ENCODE measurements at places on chromosomes 3 and 15.

DNA sequence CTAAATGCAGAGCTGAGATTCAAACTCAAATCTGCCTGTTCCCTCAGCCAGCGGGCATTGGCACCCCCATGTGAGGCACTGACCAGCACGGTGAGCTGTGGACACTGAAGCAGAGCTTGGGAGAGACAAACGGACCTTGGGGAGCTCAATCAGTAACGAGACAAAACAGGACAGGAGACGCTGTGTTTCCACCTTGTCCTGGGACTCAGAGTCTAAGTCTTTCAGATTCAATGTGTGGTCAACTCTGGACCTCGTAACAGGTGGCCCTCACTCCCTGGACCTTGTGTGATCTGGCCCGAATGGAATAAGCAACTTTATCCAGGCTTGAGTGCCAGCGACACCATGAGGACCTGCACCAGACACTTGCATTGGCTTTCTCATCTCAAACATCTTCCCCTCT lies 232.5 kb downstream of the UACA start:
- no peak for DNase-seq

- DNase-seq = peak; percentile 92
These were observed 6.5 kb upstream of the TNK2 start for GRCh38 chr3:195914648-195915473.

DNA sequence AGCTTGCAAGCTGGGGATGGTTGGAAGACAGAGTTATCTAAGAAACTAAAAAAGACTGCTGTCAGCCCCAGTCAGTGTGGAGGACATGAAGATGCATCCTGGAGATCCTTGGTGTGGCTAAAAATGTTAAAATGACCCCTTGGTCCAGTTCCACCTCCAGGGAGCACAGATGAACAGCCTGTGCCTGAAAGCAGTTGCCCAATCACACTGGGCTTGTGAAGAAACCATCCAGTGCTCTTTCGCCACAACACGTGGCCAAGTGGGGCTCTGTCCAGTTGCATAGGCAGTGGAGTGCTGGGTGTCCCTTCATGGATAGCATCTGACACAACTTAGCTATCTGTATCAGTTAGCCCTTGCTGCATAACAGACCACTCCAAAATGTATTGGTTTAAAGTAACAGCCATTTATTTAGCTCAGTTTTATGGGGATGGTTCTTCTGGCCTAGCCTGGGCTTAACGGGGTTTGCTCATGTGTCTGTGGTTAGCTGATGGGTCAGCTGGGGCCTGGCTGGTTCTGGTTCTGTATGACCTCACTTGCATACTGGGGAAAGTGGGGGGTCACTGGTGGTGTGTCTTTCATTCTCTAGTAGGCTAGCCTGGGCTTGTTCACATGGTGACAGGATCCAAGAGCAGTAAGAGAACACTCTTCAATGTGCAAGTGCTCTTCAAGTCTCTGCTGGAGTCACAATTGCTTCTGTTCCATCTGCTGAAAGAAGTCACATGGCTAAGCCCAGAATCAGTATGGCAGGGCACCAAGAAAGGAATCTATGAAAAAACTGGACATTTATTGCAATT lies 226.2 kb downstream of the PDCD6IP start:
- no peak for DNase-seq

DNA sequence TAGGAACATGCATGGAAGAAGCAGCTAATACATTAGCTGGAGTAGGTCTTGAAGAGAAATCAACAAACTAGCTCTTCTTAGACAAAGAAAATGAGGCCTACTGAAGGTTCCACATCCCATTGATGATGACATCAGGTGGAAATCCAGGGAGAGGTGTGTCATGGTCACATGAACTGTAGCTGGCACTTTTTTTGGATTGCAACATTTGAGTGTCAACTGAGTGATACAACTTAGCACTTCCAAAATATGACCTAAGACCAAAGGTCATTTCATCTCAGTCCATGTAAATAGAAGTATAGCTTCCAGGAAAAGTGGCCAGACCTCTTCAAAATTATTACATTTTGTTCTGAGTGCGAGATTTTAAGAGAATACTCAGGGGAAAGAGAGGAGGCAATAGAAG lies 117.2 kb upstream of the MEIS2 start:
- no peak for DNase-seq

- DNase-seq = no peak
These were observed 245.6 kb upstream of the GOLIM4 start for GRCh38 chr3:168341192-168341815.

DNA sequence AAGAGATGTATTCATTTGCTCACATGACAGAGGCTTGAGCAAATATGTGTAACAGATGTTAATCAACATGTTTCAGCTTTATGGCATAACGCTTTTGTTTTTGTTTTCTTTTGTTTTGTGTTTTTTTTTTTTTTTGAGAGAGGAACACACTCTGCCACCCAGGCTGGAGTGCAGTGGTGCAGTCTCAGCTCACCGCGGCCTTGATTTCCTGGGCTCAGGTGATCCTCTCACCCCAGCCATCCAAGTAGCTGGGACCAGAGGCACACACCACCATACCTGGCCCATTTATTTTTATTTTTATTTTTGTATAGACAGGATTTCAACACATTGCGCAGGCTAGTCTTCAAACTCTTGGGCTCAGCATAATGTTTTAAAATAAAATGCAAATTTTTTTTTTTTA lies 1504.4 kb upstream of the CADM2 start:
- DNase-seq = no peak

GRCh38 chr3:71303627-71304200 lies 279.8 kb downstream of the FOXP1 start:
- DNase-seq = no peak

- peak; percentile 27 for DNase-seq
These were observed 32.6 kb downstream of the ALS2CL start for GRCh38 chr3:46660543-46661523.

DNA sequence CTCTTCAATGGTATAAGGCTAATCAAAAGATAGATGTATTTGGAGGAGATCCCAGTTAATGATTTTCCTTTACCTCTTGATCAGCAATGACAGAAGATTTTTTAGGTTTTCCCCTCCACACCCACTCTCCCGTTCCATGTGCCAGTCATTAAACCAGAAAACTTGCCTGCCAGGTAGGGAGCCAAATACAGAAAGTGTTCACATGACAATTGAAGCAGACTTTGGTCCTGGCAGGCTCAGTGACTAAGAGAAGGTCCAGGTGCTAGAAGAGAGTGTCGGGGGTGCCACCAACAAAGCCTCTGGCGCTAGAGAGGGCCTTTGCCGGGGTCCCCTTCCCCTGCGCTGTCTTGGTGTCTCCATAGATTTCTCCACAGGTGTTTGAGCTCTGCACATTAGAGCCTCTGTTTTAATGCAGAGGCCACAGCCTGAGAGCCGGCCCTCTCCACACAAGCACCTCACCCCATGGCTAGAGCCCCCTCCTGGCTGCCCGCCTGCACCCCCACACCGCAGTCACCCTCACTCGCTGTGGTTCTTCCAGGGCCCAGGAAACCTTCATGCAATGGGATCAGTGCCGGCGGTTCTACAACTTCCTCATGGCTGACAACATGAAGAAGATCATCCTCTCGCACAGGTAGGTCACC lies 36.4 kb downstream of the RLBP1 start:
- no peak for DNase-seq

- DNase-seq = no peak
These were observed 54.8 kb downstream of the MSL2 start for GRCh38 chr3:136141291-136141785.

- no peak for DNase-seq
These were observed 1.7 kb downstream of the LRRN1 start for GRCh38 chr3:3800685-3801493.

- DNase-seq = no peak
These were observed 13.2 kb downstream of the LINS1 start for GRCh38 chr15:100588638-100589242.

- no peak for DNase-seq
These were observed 18.4 kb downstream of the CA12 start for GRCh38 chr15:63363292-63363691.

DNA sequence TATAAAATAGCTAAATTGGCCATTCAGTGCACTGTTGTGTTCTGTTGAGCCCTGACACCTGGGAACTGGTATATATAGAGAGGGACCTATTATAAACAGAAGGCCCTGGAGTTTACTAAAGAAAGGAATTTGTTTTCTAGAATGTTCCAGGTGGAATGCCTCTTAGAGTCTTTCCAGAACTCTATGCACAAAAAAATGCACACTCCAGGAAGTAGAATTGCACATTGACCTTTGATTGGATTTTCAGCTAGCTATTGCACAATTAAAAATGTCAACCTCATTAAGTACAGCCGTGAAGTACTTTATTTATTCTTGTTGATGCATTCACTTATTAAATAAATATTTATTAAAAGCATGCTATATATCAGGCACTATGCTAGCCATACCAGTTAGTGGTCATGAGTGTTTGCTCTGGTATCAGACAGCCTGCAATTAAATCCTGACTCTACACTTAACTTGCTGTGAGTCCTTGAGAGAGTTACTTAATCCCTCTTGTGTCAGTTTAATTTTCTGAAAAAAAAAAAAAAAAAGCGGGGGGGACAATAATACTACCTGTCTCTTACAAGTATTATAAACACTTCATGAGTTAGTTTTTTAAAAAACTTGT lies 40.8 kb downstream of the NDUFB4 start:
- no peak for DNase-seq

GRCh38 chr3:15637131-15637951 lies 35.8 kb downstream of the BTD start:
- no peak for DNase-seq

DNA sequence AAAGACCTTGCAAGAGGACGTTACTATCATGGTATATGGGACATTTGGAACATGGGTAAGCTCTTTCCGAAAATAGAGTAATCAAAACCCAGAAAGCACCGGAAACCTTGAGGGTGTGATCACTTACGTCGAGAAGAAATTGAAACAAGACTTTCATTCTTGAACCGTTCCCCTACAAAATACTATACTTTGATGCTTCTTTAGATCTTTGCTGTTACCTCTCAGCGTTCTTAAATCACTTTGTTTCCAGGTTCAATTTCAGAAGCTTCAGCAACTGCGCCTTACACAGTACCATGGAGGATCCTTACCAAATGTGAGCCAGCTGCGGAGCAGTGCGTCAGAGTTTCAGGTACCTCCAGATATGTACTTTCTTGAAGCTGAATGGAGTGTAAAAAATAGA lies 10.1 kb downstream of the CRTC3 start:
- DNase-seq = no peak

- no peak for DNase-seq
These were observed 2.2 kb upstream of the CD276 start for GRCh38 chr15:73681856-73682599.

GRCh38 chr3:139122221-139122581 lies 77.5 kb upstream of the PRR23C start:
- DNase-seq = peak; percentile 5

DNA sequence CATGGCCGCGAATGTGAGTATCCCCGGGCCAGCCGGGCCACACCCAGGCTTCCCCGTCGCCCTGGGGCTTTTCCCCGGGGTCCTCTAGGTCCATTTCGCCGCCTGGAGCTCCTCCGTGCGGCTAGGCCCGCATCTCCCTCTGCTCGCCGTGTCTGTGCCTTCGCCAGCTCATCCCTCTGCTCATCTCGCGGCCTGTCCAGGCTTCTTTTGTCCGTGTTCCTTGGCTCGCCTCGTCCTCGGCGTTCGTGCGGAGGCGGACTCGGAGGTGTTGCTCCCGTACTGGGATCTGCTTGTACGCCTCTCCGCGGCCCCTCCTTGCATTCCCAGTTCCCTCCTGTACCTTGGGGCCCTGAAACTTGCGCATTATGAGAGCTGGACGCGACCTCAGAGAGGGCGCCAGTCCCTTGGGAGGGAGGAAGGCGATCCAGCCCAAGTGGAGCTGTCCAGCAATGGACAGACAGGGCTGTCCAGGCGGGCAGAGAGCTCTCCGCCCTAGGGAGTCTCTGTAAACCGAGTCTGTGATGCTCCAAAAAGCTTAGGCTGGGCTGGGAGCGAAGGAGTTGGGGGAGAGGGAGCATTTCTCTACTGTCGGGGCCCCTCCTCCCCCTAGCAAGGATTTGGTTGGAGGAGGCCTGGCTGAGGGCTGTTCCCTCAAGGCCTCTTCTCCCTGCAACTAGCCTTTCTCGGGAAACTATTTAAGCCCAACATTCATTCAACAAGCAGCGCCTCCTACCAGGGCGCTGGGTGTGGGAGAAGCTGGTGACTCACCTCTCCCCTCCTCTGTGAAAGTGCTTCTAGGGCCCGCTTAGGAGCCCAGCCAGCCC lies 553 bp downstream of the TMEM43 start:
- no peak for DNase-seq

DNA sequence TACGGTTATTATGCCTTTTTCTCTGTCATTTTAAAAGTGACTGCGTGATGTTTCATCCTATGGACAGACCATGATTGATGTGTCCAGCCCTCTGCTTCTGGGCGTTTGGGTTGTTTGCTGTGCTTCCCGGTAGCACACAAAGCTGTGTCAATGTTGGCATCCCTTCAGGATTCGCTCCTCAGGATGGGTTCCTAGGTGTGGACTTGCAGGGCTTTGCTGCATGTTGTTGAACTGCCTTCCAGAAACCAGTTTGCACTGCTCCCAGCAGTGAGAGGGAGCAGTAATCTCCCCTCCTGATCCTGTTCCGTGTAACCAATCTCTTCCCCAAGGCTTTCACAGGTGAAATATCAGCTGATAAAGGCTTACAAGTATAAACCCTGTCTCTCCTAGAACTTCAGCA lies 787 bp downstream of the TRPM1 start:
- DNase-seq = no peak

GRCh38 chr3:187062526-187063177 lies 76.6 kb downstream of the RPL39L start:
- no peak for DNase-seq

All from liver (tissue), 10 donors.